NCI-H774 (cell line): ENCODE measurements at places on chromosomes 11 and 22.

- no peak for DNase-seq
These were observed 44.9 kb upstream of the DAGLA start for GRCh38 chr11:61635304-61635703.

DNA sequence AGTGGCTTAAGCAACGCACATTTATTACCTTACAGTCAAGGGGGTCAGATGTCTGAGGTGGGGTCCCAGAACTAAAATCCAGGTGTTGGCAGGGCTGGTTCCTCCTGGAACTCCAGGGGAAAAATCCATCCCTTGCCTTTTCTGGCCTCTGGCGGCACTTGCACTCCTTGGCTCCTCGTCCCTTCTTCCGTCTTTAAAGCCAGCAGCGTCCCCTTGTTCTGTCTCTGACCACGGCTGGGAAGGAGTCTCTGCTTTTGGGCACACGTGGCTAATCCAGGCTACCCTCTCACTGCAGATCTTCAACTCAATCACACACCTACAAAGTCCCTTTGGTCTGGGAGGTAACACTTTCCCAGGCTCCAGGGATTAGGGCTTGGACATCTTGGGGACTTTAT lies 73.5 kb upstream of the WNT7B start:
- no peak for DNase-seq

- peak; percentile 68 for DNase-seq
These were observed 71.0 kb upstream of the KIRREL3 start for GRCh38 chr11:127071606-127072005.

- no peak for DNase-seq
These were observed 35.5 kb upstream of the VWA5A start for GRCh38 chr11:124079631-124080326.

GRCh38 chr22:44648821-44649565 lies 53.0 kb upstream of the PRR5 start:
- DNase-seq: no peak

GRCh38 chr11:64713016-64713707 lies 9.8 kb downstream of the NRXN2 start:
- peak; percentile 48 for DNase-seq

DNA sequence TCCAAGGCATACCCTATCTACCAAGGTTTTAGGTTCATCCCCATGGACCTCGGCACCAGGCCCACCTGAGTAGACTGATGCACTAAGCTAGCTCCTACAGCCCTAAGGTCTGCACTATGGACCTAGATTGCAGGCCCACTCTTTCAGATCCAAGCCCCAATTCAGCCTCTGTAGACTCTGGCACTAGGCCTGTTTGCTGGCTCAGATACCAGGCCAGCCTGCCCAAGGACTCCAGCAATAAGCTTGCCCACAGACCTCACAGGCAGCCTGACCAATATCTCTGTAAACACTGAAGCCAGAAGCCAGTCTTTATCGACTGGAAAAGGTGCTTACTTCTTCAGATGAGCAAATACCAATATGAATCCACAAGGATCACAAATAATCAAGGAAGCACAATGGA lies 411.3 kb downstream of the INSC start:
- no peak for DNase-seq

GRCh38 chr11:35810045-35810645 lies 133.7 kb upstream of the LDLRAD3 start:
- DNase-seq: no peak

GRCh38 chr22:19448076-19448607 lies 631 bp upstream of the C22orf39 start:
- DNase-seq: peak; percentile 58

DNA sequence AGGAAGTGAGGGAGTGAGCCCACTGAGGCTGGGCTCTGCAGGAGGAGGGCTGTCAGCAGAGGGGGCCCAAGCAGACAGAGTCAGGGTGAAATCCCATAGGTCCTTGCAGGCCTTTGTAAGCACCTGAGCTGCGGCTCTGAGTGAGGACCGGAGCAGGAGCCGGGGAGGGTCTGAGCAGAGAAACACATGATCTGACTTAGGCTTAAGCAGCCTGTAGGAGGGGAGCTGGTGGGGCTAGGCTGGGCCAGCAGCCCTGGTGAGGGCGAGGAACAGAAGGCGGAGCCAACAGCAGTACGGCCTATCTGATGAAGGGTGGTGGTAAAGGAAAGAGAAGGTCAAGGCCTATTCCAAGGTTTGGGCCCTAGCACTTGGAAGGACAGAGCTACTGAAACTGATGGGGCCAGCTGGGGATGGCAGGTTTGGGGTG lies 26.9 kb upstream of the CBX7 start:
- no peak for DNase-seq

DNA sequence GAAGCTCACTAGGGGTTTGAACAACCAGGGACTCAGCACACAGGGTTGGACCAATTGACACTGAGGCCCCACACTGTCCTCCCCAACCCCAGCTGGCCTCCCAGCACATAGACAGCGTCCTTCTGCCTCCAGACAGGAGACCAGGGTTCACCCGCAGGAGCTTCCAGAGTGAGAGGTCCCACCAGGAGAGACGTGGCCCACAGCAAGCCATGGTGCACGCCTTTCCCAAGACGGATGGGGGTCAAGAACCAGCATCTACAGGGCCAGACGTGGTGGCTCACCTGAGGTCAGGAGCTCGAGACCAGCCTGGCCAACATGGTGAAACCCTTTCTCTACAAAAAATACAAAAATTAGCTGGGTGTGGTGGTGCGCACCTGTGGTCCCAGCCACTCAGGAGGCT lies 12.1 kb upstream of the SIGIRR start:
- no peak for DNase-seq

DNA sequence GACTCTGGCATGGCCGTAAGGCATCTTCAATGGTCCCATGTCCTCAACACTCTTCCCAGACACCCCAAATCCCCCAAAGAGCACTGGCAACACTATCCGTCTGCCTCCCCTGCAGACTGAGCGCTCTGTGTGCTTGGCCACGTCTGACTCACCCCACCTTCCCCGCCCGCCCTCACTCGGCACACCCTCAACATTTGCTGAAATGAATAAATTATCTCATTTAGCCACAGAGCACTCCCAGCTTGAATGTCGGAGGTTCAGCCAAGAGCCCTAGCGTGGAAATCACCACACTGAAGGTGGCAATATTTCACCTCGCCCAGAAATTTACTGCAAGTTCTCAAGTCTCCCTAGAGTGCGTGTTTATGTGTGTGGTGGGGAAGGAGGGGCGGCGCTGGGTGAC lies 46.6 kb upstream of the TCF20 start:
- no peak for DNase-seq

DNA sequence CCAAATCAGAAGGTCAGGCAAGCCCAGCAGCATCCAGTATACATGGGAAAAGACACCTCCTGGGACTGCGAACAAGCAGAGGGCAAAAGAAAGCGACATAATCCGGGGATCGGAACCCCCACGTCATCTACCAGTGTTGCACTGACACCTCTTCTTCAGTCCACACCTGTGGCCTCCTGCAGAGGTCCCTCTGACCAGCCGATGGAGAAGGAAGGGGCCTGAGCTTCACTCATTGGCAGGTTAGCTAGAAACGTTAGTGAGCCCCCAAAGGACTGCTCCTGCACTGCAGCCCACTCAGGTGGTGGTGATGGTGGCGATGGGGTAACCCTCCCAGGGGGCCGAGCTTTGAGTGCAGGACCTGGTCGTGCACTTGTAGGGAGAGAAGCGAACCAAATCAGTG lies 22.1 kb downstream of the ASCL2 start:
- no peak for DNase-seq

- no peak for DNase-seq
These were observed 3.9 kb upstream of the TRIM34 start for GRCh38 chr11:5620651-5621521.

DNA sequence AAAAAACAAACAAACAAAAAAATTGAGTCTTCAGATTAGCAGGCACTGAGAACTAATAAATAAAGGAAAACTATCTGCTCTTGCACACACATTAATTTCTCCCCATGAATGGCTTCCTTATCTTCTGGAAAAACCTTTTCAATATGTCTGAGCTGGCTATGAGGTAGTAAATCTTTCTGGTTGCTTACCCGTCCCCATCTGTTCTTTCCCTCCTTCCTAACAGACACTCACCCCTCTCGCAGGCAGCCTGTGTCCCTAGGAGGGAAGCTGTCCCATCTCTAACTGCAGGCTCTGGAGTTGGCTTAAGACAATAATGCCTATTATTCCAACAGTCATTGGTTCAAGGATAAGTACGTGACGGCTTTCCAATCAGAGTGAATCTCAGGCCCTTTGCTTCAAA lies 8.2 kb upstream of the SCUBE2 start:
- DNase-seq: no peak

DNA sequence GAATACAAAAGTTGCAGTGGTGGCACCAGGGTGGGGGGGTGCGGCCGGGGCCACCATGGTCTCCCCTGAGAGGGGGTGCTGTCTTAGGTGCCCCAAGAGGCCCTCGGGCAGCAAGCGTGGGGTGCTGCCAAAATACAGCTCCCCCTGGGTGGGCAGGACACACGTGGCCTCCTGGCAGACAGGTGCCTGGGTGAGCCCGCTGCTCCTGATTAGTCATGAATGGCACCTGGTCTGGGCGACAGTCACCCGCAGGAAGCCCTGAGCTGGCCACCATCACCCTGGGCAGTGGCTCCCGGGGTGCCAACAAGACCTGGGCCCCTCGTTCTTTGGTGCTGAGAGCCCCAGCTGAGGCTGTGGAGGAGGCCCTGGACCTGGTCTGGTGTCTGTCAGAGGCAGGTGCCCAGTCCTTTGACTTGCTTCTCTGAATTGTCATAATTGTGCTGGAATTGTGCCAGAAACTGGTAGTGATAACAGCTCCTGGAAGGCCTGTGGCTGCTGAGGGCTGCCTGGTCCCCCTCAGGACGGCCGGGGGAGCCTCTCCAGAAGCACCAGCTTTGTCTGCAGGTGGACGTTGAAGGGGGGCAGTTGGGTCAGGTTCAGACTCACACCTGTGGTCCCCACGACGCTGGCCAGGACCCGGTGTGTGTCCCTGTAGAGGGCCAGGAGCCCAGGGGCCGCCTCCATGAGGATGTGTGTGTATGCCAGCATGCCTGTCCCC lies 14.8 kb downstream of the ALG12 start:
- DNase-seq: no peak

GRCh38 chr11:27722117-27722952 lies 22.1 kb upstream of the BDNF start:
- peak; percentile 26 for DNase-seq

GRCh38 chr22:46631113-46631512 lies 10.9 kb downstream of the GRAMD4 start:
- no peak for DNase-seq

- DNase-seq: no peak
These were observed 147.4 kb downstream of the BBOX1 start for GRCh38 chr11:27187848-27188621.

- no peak for DNase-seq
These were observed 643.6 kb downstream of the ETS1 start for GRCh38 chr11:127943763-127944162.

GRCh38 chr11:2892215-2892966 lies 6.8 kb upstream of the CDKN1C start:
- DNase-seq: peak; percentile 34

- no peak for DNase-seq
These were observed 14.0 kb upstream of the PRODH start for GRCh38 chr22:18950141-18950540.

GRCh38 chr11:123564221-123564620 lies 90.2 kb downstream of the SCN3B start:
- DNase-seq: no peak

DNA sequence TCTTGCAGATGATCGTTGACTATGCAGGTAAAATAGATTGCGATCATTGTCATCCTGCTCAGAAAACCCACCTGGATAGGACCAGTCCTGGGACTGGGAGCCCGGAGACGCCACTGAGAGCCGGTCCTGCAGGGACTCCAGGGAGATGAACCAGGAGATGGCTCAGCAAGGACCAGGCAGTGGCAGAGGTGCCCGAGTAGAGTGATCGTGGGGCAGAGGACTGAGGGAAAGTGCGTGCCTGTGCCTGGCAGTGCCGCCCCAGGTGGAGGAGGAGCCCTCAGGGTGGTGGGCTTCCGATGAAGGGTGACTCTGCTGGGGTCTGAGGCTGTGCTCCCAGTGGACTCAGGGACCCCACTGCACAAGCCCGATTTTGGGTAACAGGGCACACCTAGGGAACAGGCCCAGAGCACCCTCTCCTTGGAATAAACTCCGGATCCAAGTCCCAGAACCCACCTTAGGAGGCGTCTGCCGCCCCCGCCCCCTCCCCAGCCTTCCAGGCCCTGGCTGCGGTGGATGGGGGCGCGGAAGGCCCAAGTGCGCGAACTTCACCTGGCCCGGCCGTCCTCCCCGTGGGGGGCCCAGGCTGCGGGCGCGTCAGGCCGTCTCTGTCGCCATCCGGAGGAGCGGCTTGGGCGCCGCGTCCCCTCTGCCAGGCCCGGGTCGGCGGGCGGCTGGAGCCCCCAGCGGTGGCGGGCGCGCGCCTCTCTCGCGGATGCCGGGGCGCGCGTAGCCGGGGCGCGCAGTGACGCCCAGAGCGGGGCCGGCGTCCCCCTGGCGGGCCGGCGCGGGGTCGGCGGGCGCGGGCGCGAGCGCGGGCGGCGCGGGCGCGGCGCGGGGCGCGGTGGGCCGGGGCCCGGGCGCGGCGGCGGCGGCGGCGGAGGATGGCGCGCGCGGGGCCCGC lies 1338.8 kb downstream of the BRD1 start:
- no peak for DNase-seq

DNA sequence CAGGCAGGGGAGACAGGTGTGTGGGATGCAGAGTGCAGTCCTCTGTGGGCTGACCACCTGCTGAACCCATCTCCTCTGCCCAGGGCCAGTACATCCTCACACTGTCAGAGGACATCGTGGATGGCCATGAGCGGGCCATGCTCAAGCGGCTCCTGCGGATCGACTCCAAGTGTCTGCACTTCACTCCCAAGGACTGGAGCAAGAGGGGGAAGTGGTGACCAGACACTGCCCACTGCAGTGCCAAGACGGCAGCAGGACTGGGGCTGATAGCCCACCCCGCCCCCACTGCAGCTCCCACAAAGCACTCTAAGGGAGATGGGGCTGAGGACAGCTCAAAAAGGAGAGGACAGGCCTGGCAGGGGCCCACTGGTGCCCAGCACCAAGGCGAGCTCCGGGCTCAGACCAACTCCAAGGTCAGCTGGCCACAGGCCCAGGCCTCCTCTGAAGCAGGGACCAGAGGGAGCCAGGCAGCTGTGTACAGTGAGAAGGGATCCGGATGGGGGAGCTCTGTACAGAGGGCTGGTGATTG lies 1.6 kb downstream of the RNASEH2C start:
- no peak for DNase-seq

GRCh38 chr11:4466871-4467442 lies 15.5 kb upstream of the OR52K1 start:
- DNase-seq: no peak

DNA sequence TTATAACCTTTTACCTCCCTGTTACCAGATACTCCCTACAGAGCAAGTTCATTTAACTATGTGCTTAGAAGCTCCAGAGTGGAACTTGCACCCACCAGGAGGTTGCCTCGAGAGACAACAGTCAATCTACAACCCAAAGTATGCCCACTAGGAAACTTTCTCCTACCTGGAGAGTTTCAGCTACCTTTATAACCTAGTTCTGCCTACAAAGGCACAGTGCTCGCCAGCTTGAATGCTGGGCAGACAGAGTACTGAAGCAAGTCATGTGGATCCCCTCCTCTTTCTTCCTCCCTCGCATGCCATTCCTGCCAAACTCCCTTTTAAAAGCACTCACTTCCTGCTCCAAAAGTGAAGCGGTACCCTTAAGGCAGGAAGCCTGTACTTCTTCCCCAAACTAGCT lies 258.9 kb downstream of the SWAP70 start:
- DNase-seq: no peak
